Pericardium fibroblast (primary cell): ENCODE measurements at places on chromosomes 13 and 19. TPM values are rescaled to one million over a fixed set of nuclear protein-coding genes. Genes with fewer than 3 reads are reported as not detected.

The FCGBP gene
- total RNA-seq: 0.17 TPM in 1 of 2 replicates, not detected in the other

The PGLYRP2 gene
- not detected in 2 replicates for total RNA-seq

The RXFP2 gene
- total RNA-seq: not detected in 2 replicates

The ATP8A2 gene
- total RNA-seq: under 0.01 and 0.09 TPM in 2 replicates

The TEX101 gene
- total RNA-seq: not detected in 2 replicates

The DAND5 gene
- total RNA-seq: not detected in 2 replicates

The PRR20B gene
- total RNA-seq: not detected in 2 replicates
